Iris pigment epithelial cell (primary cell): ENCODE measurements at places on chromosomes 16 and 17.

DNA sequence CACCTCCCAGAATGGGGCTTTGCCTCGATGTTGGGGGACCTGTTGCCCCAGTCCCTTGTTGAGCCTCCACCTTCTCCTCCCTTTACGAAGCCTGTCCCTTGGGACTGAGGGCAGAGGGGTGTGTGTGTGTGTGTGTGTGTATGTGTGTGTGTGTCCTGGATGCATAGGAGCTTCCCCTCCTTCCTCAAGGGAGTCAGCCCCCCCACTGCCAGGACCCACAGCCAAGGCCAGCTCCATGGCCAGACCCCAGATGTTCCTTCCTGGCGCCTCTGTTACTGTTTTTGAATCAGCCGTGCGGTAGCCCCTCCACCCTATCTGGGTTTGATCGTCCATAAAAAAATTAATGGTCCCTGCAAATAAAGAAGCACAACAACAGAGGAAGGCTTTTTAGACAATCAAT is 17.7 kb upstream of the DOK4 start:
- no peak for DNase-seq

DNA sequence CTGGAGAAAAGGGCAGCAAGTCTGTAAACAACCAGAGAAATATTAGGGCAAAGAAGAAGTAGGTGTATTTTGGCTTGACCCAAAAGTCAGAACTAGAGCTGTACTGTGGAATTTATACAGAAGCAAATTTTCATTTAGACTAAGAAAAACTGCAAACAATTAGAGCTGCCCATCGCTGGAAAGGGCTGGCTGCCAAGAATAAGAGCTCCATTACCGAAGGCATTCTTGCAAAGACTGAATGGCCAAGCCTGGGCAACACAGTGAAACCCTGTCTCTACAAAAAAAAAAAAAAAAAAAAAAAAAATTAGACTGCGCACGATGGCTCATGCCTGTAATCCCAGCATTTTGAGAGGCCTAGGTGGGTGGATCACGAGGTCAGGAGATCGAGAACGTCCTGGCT is 53.9 kb upstream of the TMC5 start:
- DNase-seq, result no peak

DNA sequence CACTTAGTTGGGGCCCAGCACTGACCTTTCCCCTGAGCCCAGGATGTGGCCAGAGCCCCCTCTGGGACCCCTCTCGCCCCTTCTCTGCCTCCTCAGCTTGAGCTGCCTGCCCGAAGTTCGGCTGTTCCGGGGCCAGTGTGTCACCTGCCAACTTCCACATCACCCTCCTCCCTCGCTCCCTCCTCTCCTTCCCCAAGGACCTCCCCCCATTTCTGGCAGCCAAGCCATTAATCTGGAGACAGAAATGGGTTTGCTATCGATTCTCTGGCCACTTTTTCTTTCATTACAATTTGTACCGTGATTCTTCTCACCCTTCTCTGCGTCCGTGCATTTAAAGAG is 8.8 kb upstream of the ADAM11 start:
- DNase-seq, result no peak

DNA sequence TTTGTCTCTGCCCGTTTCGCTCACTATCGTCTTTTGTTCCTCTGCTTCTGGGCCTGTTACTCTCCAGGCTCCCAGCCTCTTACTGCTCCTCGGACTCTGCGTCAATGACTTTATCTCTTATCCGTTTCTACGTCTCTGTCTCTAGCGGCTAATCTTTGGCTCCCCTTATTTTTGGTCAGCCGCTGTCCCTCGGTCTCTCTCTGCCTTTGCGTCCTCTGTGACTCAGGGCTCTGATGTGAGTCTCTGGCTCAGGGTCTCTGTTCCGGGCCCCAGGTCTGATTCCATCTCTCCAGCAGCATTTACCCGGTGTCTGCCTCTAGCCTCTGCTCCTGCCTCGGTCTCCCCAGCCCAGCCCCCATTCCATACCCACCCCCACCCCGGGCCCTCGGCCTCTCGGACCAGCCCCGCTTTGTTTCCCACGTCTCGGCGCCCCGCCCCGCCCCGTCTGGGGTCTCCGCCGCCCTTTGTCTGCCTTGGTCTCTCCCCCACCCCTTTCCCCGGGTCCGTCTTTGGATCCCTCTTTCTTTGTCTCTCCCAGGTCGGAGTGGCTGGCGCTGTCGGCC is 547 bp upstream of the ZNF48 start:
- peak; percentile 33 for DNase-seq

GRCh38 chr16:89366561-89367537 is 123.5 kb downstream of the ANKRD11 start:
- no peak for DNase-seq

DNA sequence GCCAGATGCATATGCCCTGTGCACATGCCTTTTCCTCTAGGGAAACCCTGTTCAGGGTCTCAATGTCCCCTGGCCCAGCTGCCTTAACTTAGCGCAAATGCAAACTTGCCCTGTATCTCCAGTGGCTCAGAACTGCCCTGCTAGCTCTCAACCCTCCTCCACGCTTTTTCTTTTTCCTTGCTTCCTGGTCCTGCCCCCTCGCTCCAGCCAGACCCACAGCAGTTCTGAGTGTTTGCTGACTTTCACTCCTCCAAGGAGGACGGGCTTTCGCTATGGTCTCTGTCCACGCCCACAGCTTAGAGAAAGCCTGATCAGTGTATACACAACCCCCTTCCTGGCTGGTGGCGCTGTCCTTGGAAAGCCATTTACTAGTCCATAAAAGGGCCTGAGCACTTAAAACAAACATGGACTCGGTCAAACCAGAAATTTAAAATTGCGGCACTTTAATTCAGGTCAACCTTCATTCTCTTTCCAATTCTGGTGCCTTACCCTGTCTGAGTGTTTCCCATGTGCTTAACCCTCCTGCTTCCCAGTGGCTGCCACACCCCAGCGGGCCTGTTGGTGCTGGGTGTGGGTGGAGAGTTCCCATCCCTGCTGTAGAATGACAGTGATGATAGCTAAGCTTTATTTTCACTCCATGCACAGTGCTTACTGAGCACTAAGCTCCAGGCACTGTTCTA is 15.6 kb upstream of the TMEM98 start:
- peak; percentile 83 for DNase-seq

DNA sequence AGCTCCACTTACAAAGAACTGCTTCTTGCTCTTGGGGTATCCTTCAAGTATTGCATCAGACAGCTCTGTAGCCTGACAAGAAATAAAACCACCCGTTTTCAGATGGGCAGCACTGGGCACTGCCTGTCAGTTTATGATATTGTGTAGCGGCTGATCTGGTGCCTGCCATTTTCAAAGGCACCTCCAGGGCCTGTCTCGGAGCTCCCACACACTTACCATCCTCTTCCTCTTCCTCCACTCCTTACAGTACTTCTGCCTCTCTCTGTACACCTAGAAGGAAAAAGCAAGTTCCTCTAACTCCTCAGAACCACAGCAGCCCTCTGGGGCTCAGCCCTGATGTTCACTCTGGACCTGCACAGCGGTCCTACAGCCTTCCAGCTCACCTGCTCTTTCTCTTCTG is 4.4 kb downstream of the PSMC3IP start:
- DNase-seq, result no peak

DNA sequence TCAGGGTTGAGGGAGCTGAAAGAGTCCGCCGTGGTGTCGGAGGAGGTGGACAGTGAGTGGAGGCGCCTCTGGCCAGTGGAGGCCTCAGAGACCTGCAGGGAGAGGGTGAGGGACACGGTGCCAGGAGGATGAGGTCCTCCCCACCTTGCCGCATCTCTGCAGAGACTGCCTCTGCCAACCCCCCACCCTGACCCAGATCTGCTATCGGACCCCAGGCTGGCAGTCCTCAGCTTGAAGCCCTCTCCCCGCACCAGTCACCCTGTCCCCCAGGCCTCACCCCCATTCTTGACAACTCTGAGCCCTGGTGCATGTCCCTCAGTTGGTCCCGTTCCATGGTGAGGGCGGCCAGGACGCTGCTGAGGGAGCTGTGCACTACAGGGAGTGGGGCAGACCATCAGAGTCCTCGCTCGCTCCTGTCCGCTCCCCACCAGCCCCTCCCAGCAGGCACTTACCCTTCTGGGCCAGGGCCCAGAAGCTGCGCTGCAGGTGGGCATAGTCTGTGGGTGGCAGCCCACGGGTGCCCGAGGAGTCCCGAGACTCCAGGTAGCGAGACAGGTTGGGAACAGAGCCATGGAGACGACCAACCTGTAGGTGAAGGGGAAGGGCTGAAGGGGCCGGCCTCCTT is 5.4 kb downstream of the OSBPL7 start:
- DNase-seq, result no peak

DNA sequence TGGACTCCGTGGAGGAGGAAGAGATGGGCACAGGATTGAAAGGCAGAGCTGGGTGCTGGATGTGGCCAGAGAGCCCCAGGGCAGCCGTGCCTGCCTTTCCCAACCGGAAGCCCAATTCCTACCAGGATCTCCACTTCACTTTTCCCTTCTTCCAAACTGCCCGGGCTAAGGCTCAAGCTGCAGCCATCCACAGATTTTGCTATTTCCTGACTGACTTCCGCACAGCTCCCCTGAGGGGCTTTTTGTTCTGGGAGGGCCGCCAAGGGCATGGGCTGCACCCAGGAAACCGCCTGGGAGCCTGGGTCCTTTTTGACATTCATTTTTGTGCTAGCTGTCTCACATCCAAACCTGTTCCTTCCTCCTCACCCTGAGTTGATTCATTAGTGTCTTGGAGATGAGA is 4.2 kb downstream of the SHISA6 start:
- no peak for DNase-seq

GRCh38 chr17:33106525-33107165 is 115.0 kb downstream of the SPACA3 start:
- DNase-seq, result no peak

GRCh38 chr17:77817953-77818352 is 140.6 kb upstream of the TNRC6C start:
- no peak for DNase-seq

DNA sequence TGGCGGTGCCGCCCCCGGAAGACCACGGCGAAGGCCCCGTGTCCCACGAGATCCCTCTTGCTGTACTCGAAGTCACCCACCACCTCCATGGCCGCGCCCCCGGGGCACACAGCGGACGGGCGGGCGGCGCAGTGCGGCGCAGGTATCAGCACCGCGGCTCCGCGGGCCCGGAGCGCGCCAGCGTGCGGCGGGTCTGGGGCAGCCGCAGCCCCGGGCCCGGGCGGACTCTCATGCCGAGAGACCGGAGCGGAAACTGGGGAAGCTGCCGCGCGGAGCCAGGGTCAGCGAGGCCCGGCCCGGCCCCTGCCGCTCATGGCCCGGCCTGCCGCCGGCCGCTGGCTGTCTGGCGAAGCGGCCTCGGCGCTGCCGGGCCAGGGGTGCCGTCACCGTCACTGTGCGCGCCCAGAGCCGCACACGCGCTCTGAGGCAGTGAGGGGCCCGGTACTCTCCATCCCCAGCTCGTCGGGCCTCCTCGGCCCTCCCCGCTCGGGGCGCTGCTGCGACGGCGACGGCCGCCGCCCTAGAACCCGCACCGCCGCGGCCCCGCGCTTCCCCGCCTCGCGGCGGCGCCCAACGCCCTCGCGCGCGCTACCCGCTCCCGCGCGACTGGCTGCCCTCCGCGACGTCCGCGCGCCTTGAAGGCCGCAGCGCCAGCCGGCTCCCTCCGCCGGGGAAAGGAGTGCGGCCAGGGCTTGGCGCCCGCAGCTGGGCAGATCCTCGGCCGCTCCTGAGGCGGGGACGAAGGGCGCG is at the start of gene ULK2:
TSS of gene ULK2 (minus strand) at position 608 of the 750 bp plus-strand sequence. CDS start at position 89, 519 bp downstream.
- peak; percentile 85 for DNase-seq

GRCh38 chr17:76309461-76309860 is 1.4 kb upstream of the QRICH2 start:
- no peak for DNase-seq

- no peak for DNase-seq
These were observed 1.3 kb downstream of the TOM1L2 start for GRCh38 chr17:17970699-17971430.

DNA sequence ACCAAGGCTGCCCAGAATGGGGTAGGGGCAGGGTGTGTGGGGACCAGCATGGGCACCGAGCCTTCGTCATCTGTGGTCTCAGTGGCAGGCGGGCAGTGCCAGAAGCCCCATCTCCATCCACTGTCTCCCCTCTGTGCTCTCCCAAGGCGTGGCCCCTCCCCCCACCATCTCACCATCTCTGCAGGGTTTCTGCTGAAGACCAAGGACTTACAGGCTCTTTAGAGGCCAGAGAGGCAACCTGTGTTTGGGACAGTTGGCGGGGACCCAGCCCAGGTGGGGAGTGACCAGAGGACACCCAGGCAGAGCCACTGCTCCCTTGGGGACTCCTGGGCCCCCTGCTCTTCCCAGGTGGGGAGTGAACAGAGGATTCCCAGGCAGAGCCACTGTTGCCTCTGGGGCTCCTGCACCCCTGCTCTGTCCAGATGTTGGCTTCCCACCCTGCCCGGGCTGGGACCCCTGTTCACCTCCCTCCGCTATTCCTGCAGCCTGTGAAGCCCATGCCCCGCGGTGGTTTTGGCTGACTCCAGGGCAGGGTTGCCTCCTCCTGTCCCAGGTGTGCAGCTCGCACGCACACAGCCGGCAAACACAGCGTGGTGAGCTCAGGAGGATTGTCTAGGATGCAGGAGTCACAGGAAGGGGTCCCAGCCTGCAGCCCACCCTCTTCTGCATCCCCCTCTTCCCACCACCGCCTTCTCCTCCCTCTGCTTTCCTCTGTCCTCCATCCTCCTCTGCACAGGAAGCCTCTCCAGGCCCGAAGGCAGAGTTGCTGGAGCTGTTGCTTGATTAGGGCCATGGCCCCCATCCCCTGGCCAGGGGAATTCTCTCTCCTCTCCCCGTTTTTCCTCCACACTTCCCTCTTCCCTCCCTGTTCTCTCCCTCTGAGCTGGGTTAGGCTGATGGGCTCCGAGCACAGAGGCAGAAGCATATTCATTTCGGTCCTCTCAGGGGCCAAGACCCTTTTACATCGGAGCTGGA is 45.0 kb downstream of the SLC7A5 start:
- DNase-seq, result no peak

DNA sequence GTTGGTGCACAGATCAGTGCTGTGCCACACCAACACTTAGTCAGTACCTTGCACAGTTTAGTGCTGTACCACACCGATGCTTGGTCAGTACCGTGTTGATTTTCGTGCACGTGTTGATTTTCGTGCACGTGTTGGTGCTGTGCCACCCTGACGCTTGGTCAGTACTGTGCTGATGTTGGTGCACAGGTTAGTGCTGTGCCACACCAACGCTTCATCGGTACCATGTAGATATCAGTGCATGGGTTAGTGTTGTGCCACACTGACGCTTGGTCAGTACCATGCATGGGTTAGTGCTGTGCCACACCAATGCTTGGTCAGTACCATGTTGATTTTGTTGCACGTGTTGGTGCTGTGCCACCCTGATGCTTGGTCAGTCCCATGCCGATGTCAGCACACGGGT is 103.5 kb downstream of the NPIPB11 start:
- DNase-seq, result no peak
